ENCODE measurements at places on chromosomes 7 and 10.

GRCh38 chr10:61845196-61845949, 56.1 kb upstream of the ARID5B start:
- no peak for DNase-seq

- no peak for DNase-seq
These were observed 159.7 kb downstream of the AUTS2 start for GRCh38 chr7:69757981-69758430.

- no peak for DNase-seq
These were observed 205.9 kb downstream of the ARL4A start for GRCh38 chr7:12893292-12893691.

DNA sequence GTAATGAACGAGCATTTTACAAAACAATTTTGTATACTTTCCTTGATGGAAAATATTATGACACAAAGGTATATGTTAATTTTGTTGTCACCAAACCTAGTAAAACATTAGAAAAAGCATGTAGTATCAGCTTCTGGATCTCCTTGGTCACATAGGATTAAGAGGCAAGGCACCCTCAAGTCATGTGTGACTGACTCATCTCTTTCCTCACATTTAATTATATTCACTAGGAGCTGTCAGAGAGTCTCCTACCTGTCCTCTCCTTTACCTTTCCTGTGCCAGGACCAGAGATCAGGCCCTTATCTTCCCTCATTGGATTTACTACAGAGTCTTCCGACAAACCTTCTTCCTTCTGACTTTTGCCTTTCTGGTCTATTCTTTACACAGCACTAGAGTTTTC, 111.3 kb upstream of the RPA3 start:
- no peak for DNase-seq
